ENCODE measurements at places on chromosomes 2 and 18.

DNA sequence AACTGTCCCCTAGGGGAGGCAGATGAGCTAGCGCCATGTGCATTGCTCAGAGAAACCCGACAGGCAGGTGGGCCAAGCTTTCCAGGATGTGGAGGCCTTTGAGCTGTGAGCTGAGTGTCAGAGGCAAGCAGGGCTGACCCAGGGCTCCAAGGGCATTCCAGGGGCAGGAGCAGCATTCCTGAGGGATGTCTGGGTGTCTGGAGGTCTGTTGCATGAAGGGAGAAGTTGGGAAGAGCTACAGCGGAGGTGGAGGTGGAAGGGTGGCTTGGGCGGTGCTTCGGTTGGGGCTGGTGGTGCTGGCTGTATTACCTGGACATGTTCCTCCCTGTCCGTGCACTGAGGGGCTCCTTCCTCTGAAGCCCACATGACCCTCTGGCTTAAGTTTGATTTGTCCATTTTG is 102.8 kb downstream of the RNF144A start:
- DNase-seq, result no peak

- DNase-seq, result peak; percentile 88
Observed at GRCh38 chr2:169815849-169816248, 8.9 kb downstream of the METTL5 start.

GRCh38 chr2:38074764-38075506 is 1.0 kb downstream of the CYP1B1 start:
- peak; percentile 58 for DNase-seq

- DNase-seq, result no peak
Observed at GRCh38 chr2:61512768-61513398, 25.3 kb downstream of the XPO1 start.
